Stimulated activated CD4-positive, alpha-beta T cell treated with anti-CD3 and anti-CD28 coated beads, Interleukin-1b, Interleukin-23, amount 100 ng/mL, for 1 hour (primary cell): ENCODE measurements at places on chromosomes 13 and 19.
A peak's percentile ranks its signal among the peaks of the same experiment; 100 is the strongest.

- DNase-seq = no peak
These were observed 23.2 kb upstream of the ZBTB7A start for GRCh38 chr19:4089946-4090345.

DNA sequence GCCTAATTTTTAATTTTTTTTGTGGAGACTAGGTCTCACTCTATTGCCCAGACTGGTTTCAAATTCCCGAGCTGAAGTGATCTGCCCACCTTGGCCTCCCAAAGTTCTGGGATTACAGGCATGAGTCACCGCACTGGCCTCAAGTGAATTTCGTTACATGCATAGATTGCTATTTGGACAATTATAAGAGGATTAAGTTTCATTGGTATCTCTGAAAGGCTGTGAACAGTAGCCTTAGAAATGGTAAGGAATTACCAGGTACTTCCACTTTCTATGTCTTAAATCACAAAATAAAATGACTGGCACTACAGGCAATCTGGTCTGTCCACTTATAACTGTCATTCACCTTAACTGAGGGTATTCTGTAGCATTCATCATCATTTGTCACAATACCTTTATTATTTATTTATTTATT lies 2.9 kb upstream of the CCDC9 start:
- no peak for DNase-seq

DNA sequence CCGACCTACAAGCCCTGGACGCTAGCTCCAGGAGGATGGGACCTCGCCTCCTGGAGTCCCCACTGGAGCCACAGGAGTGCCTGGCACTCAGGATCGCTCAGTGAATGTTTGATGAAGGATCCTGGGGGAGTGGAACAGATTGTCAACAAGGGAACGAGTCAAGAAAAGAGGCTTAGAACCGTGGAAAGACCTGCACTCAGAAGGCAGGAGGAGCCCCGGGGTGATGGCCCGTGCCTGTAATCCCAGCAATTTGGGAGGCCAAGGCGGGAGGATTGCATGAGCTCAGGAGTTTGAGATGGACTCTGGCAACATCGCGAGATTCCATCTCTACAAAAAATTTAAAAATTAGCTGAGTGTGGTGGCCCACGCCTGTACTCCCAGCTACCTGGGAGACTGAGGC lies 38.9 kb downstream of the ATP12A start:
- DNase-seq = no peak

- DNase-seq = no peak
These were observed 8.2 kb upstream of the DHDH start for GRCh38 chr19:48925240-48925843.

DNA sequence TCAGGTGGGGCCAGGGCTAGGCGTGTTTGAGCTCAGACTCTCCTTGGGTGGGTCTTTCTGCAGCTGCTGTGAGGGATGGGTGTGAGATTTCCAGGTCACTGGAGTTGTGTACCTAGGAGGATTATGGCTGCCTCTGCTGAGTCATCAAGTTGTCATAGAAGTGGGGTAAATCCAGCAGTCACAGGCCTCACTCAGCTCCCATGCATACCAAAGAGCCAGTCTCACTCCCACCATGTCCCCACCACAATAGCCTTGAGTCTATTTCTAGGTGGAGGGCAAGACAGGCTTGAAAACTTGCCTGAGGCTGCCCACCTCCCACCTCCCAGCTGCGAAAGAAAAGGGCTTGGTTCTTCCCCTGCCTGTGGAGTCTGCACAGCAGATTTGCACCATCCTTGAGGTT lies 194.0 kb upstream of the PCDH17 start:
- no peak for DNase-seq

DNA sequence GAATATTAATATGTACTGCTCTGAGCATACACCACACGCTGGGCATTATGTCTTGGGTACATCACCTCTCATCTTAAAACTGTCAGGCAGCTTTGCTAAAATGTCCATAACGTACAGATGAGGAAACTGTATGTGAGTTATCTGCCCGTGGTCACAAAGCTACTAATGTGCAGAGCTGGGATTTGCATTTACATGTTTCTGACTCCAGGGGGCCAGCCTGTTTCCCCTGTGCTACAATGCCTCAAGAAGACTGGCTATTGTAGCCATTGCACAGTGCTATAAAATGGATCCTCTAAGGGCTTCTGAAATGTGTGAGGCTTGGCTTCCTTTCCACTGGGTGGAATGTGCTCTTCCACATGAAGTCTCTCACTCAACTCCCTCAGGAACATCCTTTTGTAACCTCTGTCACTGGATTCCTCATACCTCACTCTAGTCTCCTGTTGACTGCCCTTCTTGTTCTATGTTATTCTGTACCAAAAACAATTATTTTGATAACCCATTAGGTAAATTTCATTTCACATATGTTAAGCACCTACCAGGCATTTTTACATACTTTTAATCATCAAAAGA lies 95.6 kb upstream of the HTR2A start:
- DNase-seq = no peak

GRCh38 chr19:11673608-11674041 lies 65.1 kb downstream of the ZNF823 start:
- DNase-seq = no peak

GRCh38 chr13:67140006-67140405 lies 90.1 kb downstream of the PCDH9 start:
- DNase-seq = no peak

GRCh38 chr19:54662730-54663129 lies at the start of gene LILRB4:
Gene LILRB4 (plus strand): TSS chr19:54662985. CDS start chr19:54663034, 49 bp downstream.
- DNase-seq = no peak

DNA sequence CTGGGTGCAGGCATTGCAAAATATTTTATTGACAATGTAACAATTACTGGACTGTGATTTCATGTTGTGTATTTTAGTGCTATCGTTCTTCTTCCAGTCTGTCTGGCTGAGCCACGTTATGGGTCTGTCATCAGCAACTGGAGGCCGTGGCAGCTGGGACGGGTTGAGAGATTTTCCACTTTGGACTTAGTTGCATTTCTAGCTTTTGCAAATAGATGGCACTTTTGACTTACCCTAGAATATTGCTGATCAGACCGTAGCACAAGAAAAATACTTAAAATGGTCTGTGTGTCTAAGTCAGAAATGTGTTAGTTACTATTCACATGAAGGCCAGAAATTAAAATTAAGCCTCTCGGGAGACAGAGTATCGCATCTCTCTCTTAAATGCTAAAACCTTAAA lies 211.1 kb downstream of the TEX29 start:
- DNase-seq = no peak

DNA sequence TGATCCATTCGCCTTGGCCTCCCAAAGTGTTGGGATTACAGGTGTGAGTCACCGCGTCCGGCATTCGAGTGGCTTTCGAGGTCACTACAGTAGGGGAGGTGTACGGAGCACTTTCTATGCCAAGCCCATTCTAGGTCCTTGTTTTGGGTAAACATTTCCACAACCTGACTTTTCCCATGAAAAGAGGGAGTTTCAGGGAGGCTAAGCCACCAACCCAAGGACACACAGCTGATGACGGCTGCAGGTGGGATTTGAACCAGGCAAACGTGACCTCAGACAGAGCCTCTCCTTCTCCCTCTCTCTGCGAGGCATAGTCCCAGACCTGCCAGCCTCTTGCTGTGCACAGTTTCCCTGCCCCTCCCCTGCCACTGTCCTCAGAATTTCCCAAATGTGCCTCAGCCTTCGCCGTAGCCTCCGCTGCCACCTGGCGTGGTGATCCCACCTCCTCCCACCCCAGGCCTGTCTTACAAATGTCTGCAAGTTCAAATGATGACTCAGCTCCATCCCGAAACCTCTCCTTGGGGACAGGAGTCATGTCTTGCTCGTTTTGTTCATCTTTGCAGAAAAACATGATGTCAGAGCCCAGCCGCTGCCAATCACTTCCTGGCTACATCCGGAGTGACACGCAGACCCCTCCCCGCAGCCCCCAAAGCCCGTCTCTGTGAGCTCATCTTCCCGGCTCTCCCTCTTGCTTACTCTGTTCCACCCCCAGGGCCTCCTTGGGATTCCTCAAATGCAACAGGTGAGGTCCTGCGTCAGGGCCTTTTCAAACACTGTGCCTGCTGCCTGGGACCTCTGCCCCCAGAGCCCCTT lies 6.6 kb upstream of the GADD45B start:
- no peak for DNase-seq

GRCh38 chr19:44990459-44990858 lies 10.8 kb upstream of the RELB start:
- DNase-seq = no peak

DNA sequence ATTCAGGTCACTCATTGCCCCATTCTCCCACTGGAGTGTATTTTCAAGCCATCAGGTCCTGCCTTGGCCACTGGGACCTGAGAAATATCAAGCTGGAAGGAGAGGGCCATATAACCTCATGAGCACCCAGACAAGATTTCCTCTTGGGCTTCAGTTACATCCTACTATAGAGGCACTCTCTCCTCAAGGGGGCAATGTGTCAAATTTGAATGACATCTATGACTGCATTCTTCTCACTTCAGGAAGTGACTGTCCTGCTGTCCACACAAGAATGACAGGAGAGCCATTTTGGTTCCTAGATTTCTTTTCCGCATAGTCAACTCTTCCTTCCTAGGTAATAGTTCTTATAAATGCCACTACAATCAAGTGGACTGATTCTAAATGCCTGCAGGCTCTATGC lies 416.2 kb downstream of the DIAPH3 start:
- DNase-seq = no peak

- no peak for DNase-seq
These were observed 138.2 kb downstream of the PIBF1 start for GRCh38 chr13:72920097-72920496.

DNA sequence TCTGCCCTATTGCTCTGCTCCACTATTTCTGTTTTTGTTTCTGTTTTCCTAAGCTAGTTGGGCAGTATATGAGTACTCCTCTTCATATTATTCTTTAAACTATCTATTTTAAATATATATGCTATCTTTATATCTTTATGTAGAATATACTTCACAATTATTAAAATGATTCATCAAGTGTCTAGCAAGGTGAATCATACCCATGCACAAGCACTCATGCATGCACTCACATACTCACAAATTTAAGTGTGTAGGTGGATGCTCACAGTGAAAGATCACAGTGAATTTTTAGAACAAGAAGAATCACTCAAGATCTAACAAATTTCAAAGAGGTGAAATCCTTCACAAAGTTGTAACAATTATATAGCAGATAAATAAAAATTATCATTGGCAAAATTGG lies 435.6 kb upstream of the SLITRK5 start:
- no peak for DNase-seq

GRCh38 chr13:81283062-81283461 lies 942.1 kb upstream of the SPRY2 start:
- no peak for DNase-seq

- no peak for DNase-seq
These were observed 596.6 kb downstream of the KCTD12 start for GRCh38 chr13:76289558-76289957.

GRCh38 chr19:17539238-17540117 lies 16.0 kb upstream of the COLGALT1 start:
- peak; percentile 94 for DNase-seq

GRCh38 chr13:31786011-31786410 lies 46.7 kb downstream of the RXFP2 start:
- DNase-seq = no peak

DNA sequence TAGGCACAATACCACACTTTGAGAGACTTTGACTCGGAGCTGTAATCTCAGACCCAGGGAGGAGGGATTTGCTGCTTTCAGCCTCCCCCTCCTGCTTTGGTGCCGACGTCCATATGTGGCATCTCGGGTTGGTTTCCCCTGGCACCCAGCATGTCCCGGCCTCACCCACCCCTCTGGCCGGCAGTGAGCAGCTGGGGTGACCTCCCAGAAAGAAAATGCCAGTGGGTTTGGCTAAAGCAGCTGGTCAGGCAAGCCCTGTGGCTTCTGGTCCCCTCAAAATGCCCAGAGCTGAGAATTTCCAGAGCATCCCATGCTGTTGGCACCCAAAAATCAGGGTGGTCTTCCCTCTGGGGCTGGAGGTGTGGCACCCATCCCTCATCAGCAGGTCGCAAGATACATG lies 34.1 kb downstream of the INSR start:
- no peak for DNase-seq
